Left hindlimb (tissue), 1 donor: ENCODE measurements at places on chromosomes 6 and 20.

GRCh38 chr20:8215361-8215781, 83.3 kb downstream of the PLCB1 start:
- DNase-seq = no peak

- DNase-seq = peak; percentile 67
Measured at GRCh38 chr6:42010185-42010891, 40.0 kb upstream of the TAF8 start.

GRCh38 chr20:41587523-41587922, 30.7 kb downstream of the CHD6 start:
- DNase-seq = no peak

DNA sequence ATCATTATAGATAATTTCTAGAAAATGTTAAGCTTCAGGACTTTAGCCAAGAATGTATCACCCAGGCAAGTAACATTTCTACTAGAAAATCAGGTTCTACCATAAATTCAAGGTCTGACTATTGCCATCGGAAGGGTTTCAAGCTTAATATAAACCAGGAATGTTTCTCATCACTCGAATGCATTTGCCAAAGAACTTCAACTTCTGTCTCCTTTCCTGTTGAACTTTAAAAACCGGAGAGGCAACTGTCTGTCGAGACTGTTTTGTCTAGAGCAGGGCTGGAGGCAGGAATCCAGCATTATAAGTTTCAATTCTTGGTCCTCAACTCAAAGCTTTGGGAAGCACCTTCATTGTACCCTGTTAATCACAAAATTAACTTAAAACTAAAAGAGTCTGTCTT, 264.7 kb downstream of the ZNF217 start:
- DNase-seq = no peak

- no peak for DNase-seq
Measured at GRCh38 chr20:23245553-23246181, 104.9 kb upstream of the NXT1 start.

- DNase-seq = no peak
Measured at GRCh38 chr6:95133578-95133977, 443.8 kb upstream of the MANEA start.

DNA sequence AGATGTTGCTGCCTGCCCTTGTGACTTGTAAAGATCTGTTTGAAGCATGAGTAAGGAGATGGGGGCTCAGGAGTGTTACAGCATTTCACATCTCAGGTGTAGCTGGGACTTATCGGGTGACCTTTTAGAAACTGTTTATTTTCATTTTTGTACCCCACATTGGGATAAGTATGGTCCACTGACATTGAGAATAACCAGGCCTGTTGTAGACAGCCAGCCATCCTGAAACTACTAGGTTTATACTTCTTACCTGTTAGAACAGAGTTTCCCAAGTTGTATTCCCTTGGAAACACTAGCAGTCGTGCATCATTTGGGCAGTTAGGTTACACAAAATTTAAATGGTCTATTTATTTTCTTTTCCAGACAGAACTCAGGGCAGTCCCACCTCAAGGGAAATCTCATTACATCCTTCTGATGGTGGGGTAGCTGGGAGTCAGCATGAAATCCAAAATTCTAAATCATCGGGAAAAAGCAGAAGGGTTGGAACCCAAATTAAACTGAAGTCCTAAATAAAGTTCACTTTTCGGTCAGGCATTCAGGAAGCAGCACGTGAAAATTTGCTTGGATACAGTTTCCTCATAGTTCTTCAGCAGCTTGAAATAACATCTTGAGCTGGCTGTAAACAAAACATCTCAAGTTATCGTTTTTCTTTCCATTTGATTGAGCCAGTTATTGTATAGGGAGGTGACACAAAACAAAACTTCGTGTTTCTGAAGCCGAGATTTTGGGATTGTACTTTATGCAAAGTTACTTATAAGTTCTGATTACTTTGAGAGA, 30.5 kb downstream of the FOXO3 start:
- DNase-seq = no peak

- no peak for DNase-seq
Measured at GRCh38 chr6:47302043-47302442, 7.7 kb downstream of the TNFRSF21 start.

DNA sequence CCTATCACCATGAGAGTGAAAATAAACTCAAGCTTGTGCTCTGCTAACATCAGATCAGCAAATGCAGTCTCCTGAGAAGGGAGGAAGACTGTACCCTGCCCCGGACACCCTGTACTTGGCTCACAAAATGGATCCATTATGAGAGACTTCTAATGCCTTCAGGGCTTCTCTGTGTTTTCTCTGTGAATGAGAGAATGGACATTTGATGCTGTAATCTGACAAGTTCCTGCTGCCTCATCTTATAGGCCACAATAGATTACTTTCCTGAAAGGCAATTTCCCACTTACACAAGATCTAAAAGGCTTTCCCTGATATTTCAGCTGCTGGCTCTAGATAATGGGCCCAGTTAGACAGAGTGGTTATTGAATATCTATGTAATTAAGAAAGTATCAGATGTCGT, 117.2 kb downstream of the OTOR start:
- no peak for DNase-seq

DNA sequence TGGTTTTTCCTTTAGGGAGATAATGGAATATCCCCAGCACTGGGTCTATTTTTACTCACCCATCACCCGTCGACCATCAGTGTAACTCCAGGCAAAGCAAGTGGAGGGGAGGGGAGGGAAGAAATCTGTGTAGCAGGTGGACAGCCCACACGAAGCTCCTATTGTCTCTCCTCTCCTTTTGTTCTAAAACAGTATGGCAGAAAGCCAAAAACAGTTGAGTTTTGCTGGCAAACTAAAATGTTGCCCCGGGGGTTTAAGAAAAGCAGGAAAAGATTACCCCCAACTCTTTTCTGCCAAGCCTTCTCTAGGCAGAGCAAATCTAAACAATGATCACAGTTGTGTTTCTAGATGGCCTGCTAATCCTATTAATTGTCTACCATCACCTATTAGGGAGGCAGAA, 89.7 kb downstream of the PREP start:
- DNase-seq = no peak

- peak; percentile 84 for DNase-seq
Measured at GRCh38 chr20:645318-646106, 7.5 kb downstream of the SRXN1 start.

DNA sequence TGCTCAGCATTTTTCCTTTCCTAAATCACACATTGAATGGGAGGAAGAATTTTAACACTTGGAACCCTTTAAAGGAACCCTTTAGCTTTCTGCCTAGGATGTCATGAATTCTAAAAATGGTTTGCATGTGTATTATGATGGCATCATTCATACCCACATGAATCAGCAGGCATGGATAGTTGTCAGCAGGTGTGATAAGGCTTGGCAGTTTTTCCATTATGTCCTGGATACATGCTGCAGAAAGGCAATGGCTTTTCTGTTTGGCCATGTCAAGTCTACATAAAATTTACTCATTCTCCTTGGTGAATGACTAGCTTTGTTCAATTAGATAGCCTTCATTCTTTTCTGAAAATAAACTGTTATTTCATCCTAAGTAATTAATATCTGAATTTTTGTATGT, 353.7 kb downstream of the GRIK2 start:
- no peak for DNase-seq

- no peak for DNase-seq
Measured at GRCh38 chr6:11174242-11174611, 58.2 kb downstream of the NEDD9 start.

DNA sequence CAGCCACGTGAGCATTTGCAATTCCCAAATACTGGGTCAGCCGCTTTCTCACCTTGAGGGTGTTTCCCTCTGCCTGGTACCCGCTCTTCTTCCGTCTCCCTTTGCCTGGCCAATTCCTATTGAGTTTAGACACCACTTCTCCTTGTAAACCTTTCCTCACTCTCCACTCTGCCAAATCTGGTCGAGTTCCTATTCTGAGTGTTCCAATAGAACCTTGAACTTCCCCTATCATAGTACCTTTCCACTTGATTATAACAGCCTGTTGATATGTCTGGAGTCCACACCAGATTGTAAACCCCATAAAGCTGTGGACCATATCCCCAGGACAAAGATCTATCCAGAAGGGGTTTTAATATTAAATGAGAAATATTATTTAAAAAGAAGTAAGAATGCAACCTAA, 36.0 kb upstream of the EDN1 start:
- no peak for DNase-seq

- no peak for DNase-seq
Measured at GRCh38 chr20:8144282-8145245, 12.5 kb downstream of the PLCB1 start.
